ENCODE measurements at places on chromosomes 13 and 19.

DNA sequence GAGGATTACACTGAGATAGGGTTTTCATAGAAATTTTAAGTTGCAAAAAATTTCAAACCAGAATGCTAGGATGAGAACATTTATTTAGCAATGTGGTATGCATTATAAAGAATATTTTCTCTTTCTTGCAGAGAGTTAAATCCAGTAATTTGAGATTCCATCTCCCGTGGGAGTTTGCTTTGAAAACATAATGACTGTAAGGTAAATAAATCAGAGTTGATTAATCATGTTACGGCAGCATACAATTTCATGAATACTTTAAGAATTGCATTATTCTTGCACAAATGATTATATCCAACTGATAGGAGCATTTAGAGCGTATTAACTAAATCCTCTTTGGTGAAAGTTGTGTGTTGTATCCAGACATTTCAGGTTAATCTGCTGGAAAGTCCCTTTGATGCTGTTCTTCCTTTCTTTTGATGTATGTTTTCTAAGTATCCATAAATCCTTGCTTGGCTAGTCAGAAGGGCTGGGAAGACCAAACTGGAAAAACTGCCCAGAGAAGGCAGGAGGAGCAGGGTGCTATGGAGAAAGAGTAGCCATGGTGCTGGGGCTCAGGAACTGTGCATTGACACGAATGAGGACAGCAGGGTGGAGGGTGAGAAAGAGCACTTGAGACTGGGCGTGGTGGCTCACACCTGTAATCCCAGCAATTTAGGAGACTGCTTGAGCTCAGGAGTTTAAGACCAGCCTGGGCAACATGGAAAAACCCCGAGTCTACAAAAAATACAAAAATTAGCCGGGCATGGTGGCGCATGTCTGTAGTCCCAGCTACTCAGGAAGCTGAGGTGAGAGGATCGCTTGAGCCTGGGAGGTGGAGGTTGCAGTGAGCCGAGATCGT is 4.8 kb upstream of the GJA3 start:
- no peak for DNase-seq

DNA sequence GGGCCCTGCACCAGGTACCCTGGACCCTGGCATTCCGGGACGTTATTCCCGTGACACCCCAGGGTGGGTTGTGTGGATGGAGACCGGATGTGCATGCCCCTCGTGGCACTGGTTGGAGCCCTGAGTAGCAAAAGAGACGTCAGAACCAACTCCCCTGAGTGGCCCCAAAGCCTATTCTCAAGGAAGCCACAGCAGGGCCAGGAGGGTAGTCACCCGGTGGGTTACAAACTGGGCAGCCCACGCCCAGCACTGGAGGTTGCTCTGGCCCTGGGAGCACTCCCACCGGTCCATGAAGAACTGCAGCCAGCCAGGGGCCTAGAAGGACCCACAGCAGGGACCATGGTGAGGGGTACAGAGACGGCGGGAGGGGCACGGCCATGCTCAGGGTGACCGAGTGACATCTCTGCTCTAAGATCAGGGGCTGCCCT is 7.5 kb downstream of the KLF16 start:
- DNase-seq = no peak

DNA sequence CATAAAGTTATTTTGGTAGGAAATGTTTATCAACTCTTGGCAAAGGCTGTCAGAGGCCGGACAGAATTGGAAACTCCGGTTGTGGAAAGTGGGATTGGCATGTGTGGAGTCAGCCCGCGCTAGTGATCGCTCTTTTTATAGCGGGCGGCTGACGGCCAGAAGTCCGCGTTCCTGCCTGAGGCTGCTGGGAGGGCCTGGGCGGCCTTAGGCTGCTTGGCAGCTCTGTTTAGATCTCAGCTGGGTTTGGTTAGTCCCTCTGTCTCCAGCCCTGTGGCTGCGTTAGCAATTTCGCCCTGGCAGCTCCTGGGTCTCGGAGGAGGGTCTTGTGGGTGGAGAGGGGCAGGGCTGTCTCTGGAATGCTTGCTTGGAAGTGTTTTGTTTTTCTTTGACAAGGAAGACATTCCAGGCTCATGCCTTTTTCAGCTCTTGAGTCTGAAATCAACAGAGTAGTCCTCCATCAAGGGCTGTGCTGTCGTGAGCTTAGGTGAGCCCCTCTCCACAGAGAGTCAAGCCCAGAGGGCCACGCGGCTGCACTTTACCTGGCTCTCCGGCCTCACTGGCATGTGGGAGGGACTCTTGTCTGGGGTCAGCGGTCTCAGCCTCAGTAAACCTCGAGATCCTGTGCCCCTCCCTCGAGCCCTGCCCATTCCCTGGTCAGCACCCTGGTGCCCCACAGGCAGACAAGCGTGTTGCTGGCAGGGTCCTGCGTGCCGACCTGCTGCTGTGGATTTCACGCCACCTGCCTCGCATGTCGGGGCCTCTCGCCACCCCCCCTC is 22.5 kb downstream of the DOT1L start:
- DNase-seq = no peak

GRCh38 chr13:108681986-108682575 is 52.7 kb downstream of the MYO16 start:
- no peak for DNase-seq

DNA sequence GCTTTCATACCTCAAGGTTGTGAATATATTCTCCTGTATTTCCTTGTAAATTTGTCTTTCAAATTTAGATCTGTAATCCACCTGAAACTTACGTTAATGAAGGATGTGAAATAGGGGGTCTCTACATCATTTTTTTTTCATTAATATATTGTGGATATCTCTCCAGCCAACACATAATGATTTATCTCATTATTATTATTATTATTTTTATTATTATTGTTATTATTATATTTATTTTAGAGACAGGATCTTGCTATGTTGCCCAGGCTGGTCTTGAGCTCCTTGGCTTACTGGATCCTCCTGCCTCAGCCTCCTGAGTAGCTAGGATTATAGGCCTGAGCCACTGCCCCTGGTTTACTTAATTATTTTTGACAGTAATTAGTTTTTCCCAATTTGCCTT is 4.3 kb upstream of the LIPE start:
- no peak for DNase-seq

- no peak for DNase-seq
Observed at GRCh38 chr19:55465460-55466240, 1.1 kb upstream of the C19orf85 start.

GRCh38 chr19:32349724-32350470 is 4.5 kb downstream of the ZNF507 start:
- DNase-seq = no peak

DNA sequence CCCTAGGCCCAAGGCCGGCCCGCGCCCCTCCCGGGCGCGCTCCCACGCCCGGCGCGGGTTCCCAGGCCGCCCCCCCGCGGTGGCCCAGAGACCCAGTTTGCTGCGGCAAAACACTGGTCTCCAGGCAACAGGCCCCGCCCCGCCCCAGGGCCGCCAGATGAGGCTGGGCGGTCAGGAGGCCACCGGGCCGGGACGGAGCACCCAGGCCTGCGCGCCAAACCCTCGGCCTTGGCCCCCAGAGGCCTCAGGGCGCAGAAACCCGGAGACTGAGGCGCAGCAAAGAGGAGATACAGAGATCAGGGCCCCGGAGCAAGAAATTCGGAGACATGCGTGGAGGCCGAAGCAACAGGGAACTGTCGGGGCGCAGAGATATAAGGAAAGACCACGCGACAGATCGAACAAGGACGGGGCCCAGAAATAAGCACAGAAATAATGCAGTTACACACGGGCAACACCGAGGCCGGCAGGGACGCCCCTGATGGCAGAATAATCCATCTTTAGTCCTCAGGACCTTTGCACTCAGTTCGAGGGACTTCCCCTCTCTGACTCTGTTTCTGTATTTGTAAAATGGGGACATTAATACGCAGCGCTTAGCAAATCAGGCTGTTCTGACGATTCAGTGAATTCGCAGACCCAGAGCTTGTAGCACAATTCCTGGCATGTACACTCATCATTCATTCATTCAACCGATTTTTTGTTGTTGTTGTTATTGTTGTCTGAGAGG is 20.8 kb upstream of the ERCC1 start:
- DNase-seq = no peak

DNA sequence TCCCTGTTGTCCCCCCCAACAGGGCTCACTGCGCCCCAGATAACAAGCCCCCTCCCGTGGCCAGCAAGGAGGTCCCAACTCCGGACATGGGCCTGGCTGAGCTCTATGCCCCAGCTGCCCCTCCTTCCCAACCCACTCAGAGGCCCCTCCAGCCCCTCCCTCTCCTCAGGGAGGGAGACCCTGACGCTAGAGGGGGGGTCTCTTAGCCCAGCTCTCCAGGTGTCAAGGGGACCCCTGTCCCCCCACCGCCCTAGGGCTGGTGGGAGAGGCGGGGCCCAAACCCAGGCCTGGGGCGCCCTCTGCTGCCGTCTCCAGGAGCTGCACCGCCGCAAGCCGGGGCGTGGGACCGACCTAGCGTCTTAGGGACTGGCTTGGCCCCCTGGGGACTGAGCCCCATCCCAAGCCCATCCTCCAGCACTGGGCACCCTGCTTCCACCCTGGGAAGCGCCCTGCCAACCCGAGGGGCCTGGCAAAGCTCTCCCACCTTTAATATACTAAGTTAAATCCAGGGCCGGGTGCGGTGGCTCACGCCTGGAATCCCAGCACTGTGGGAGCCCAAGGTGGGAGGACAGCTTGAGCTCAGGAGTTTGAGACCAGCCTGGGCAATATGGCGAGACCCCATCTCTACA is 1.4 kb downstream of the GRIN3B start:
- peak; percentile 25 for DNase-seq

GRCh38 chr13:114167426-114167825 is 11.6 kb upstream of the CFAP97D2 start:
- DNase-seq = no peak

DNA sequence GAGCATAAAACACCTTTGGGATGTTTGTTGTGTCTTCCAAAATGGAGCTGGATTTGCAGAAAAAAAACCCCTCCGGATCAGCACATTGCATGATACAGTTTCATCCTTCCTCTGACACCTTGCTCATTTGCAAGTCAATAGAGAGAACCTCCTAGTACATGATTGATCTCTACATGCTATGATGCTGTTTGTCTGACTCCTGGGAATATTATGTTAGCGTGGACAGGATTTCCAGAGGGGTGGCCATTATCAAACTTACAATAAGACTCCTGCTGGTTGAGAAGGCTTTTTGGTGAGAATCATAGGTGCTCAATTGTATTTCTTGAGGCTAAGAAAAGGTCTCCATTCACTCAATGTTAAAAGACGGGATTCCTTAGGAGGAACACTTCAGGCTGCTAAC is 75.9 kb upstream of the SCEL start:
- DNase-seq = no peak

DNA sequence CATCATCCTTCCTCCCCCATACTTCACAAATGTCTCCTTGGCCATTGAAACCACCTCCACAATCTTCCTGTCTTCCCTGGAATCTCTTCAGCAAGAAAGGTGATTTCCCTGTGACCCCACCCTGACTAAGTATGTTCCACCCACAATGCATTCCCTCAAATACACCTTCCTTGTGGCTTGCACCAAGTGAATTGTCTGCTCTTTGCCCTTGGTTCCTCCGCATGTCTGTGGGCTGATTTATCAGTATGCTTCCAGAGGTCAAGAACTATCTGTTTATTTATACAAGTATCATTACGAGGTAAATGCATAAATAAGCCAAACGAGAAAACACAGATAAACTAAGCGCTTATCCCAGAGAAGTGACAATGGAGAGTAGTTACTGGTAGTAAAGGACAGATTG is 45.4 kb upstream of the POMP start:
- no peak for DNase-seq

- no peak for DNase-seq
Observed at GRCh38 chr13:73859841-73860240, 274.4 kb downstream of the KLF12 start.

GRCh38 chr19:16325161-16325527 is 518 bp downstream of the KLF2 start:
- no peak for DNase-seq

DNA sequence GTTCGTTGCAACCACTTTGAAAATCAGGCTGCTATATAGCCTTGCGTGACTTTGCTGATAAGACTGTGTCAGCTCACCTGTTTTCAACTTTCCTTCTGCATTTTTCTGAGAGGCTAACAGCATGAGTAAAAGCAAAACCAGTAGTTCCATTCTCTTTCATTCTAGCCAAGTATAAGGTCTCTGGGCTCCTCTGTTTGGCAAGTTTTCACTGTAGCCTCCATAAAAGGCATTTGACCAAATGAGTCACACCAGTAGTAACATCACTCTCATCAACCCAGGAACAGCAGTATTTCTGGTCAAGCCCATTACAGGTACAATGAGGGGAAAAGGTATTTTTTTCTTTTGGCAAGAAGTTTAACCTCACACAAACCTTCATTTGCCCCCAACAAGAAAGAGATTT is 1149.8 kb upstream of the MIR17HG start:
- no peak for DNase-seq

- DNase-seq = no peak
Observed at GRCh38 chr13:44967704-44968433, 21.4 kb downstream of the NUFIP1 start.

- no peak for DNase-seq
Observed at GRCh38 chr19:46472592-46472991, 1.2 kb upstream of the PNMA8A start.

DNA sequence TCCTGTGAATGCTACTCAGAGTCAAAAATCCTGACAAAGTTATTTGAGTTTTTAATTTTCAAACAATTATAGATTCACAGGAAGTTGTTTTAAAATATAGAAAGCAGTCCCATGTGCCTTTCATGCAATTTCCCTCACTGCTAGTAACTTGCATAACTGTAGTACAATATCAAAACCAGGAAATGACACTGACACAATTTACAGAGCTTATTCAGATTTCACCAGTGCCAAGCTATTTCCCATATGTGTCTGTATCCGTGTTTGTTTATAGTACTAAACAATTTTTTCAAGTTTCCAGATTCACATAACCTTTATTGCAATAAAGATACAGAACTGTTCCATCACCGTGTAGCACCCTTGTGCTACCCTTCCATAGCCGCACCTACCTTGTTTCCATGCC is 934.6 kb downstream of the PCDH17 start:
- no peak for DNase-seq

DNA sequence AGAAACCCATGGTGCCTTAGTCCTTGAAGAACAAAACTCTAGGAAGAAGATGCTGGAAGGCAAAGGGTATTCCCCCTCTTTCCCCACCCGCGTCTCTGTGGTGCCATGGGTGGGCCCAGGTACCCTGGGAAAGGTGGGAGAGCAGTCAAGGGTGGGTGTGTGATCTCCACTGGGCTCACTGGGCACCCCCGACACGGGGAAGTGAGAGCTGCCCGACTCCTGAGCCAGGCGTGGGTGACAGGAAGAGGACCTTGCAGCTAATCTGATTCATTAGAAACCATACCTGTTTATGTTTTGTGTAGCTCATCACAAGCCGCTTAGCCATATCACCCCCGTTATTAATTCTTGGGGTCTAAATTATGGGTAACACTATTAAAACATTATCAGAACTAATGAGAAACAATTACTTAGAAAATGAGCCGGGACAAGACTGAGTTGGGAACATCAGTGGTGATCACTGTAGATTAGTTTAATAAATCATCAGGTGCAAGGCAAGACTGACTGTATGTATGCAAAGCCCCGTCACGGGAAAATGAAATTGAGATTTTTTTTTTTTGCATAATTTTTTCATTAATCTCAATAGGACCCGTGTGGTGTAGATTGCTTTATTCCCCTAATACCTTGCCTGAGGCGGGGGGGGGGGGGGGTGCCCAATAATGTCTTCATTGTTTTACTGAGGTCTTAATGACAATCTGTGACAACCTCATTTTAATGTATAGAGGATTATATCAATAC is 77.3 kb downstream of the ZIC5 start:
- DNase-seq = no peak

GRCh38 chr19:43569657-43570056 is 5.7 kb downstream of the XRCC1 start:
- DNase-seq = no peak

- DNase-seq = no peak
Observed at GRCh38 chr19:9362905-9363304, at the start of gene ZNF177. Gene ZNF177, plus strand, starts transcription at chr19:9363013. Its CDS starts 15,299 bp downstream, at chr19:9378312.
